Esophagus muscularis mucosa (tissue), 4 donors: ENCODE measurements at places on chromosomes 6 and 20. TPM values are rescaled to one million over a fixed set of nuclear protein-coding genes. Genes with fewer than 3 reads are reported as not detected.
A peak's percentile ranks its signal among the peaks of the same experiment; 100 is the strongest.

- no peak for DNase-seq
Measured at GRCh38 chr6:42441697-42442081, 10.0 kb downstream of the TRERF1 start.

NINL gene
- total RNA-seq, result 3.0 TPM

GRCh38 chr6:73078333-73078862, 146.9 kb downstream of the KHDC1L start:
- DNase-seq, result no peak

DNA sequence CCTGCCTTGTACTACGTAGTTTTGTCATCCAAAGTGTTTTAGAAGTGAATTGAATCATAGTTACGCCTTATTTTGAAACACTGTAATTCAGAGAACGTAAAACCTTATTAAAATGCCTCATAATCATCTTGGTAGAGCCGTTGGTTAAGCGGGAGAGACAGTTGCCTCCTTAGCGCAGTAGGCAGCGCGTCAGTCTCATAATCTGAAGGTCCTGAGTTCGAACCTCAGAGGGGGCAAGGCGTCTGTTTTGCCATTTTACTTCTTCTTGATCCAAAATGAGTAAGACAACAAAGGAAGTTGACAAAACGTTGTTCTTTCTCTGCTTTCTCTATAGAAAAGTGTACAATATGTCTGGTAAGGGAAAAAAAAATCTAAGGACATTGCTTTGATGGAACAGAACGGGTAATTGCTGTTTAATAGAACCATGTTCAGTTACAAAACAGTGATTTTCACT, 20.7 kb upstream of the TRIM27 start:
- DNase-seq, result no peak

SPATS1 gene
- not detected for total RNA-seq

- no peak for DNase-seq
Measured at GRCh38 chr6:3402310-3403237, 54.3 kb downstream of the SLC22A23 start.

ENPP4 gene
- 19.0 TPM for total RNA-seq

KIF13A gene
- 63.8 TPM for total RNA-seq

CST5 gene
- 1.4 TPM for total RNA-seq

- DNase-seq, result no peak
Measured at GRCh38 chr20:3924304-3925112, 35.3 kb downstream of the PANK2 start.

DNA sequence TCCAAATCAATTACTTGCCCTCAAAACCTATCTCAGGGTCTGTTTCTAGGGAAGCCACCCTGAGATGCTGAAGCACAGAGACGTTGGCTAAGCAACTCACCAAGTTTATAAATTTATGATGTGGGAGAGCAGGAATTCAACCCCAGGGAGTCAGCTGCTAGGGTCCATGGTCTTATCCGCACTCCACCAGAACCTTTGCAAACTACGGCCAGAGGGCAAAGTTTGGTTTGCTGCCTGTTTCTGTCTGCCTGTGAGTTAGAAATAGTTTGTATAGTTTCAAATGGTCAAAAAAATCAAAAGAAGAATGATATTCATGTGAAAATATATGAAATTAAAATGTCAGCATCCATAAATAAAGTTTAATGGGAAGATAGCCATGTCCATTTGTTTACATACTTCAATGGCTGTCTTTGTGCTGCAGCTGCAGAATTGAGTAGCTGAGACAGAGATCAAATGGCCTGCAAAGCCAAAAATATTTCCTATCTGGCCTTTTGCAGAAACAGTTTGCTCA, 83.7 kb upstream of the ZFP64 start:
- no peak for DNase-seq

- no peak for DNase-seq
Measured at GRCh38 chr6:52180787-52181558, 5.2 kb upstream of the IL17A start.

ZNFX1 gene
- total RNA-seq, result 41.1 TPM

DNA sequence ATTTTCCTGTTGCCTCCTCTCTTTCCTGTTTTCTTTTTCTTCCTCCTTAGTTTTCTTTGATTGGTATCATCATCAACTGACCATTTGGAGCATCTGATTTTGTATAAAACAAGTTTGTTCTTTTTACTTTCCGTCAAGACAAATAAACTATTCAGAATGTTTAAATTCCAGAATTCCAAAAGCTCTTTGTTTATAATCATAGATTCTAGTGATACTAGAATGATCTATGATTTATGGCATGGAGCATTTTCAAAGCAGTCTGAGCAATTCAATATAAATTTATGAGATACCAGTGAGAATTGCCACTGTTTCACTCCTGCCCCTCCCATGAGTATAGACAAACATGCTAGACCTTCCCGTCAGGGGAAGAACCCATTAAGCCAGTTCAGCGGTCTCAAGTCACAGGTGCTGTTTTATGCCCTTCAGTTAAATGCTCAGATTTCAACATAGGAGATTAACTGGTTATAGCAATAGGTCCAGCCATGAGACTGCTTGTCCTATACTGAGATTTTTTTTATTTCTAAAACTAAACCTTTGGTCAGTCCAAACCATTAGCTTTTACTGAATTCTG, 60.7 kb downstream of the GRIK2 start:
- DNase-seq, result no peak

- no peak for DNase-seq
Measured at GRCh38 chr6:88535306-88535705, 369.2 kb upstream of the CNR1 start.

FAM162B gene
- total RNA-seq, result 14.7 TPM

DNA sequence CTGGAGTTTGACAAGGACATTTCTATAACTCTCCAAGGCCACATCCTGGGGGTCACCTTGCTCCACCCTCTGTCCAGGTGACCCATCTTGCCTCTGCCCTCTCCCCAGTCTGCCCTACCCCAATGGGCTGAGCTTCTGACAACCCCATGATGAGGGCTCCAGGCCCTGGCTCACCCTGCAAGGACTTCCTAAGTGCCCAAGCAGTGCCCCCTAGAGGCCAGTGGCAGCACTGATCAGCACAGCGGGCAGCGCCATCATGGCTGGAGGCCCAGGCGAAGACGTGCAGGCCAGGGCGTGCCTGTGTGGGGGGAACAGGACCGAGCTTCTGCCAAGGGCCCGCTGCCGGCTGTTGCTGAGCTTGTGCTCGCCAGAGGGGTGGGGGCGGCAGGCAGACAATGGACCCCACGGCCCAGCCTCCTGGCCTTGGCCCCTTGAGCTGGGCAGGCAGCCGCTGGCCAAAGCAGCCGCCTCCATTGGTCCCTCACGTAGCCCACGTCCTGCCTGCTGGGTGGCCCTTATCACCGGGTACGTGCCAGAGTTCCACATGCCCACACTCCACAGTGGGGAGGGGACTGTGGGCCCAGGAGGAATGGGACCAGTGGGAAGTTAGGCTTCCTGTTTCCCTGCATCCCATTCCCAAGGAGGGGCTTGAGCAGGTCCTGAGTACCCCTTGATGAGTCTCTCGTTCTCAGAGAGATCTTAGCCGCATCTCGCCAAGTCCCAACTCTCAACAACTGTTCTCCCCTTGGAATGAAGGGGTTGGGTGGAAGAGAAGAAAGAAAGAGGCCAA, 64.3 kb downstream of the MRPL14 start:
- no peak for DNase-seq

GRCh38 chr20:34175879-34176278, 63.8 kb upstream of the EIF2S2 start:
- DNase-seq, result no peak

SUMO4 gene
- total RNA-seq, result 2.1 TPM

GRCh38 chr6:136424901-136425300, 125.3 kb downstream of the MAP7 start:
- no peak for DNase-seq

SOBP gene
- total RNA-seq, result 44.1 TPM

- DNase-seq, result no peak
Measured at GRCh38 chr6:48670546-48670945, 559.5 kb upstream of the PTCHD4 start.

GRCh38 chr20:51960047-51960675, 157.8 kb upstream of the SALL4 start:
- DNase-seq, result no peak

OLIG3 gene
- 0.32 TPM for total RNA-seq

NRSN1 gene
- total RNA-seq, result 0.11 TPM

- no peak for DNase-seq
Measured at GRCh38 chr6:69918813-69919475, 52.6 kb downstream of the COL19A1 start.

TBX18 gene
- total RNA-seq, result 11.8 TPM

GRCh38 chr20:38450412-38450975, 15.4 kb upstream of the SNHG17 start:
- DNase-seq, result no peak

DNA sequence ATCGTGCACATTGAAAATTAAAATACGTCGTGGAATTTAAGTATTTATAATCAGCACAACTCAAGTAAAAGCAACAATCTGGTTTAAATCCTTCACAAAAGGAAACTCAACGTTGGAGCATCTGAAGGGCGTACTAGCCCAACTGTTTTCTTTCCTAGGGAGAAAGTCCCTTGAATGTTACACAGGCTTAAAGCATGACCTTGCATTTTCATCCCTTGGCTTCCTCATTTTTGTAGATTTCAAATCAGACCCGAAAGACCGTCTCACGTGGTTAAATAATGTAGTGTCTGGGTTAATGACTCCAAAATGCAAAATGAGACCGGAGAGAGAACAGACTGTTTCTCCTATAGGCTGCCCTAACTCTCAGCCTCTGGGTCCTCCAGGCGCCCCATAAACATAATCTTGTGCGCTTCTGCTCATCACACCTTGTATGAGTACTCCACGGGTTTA, 249.2 kb upstream of the RREB1 start:
- no peak for DNase-seq

SCRT2 gene
- not detected for total RNA-seq

- DNase-seq, result no peak
Measured at GRCh38 chr20:40673442-40673841, 15.6 kb downstream of the MAFB start.

STMND1 gene
- total RNA-seq, result not detected

NHSL1 gene
- 15.6 TPM for total RNA-seq

- no peak for DNase-seq
Measured at GRCh38 chr6:134071846-134072245, 19.4 kb upstream of the SLC2A12 start.

- no peak for DNase-seq
Measured at GRCh38 chr6:149881066-149881766, 16.7 kb downstream of the RAET1E start.

- no peak for DNase-seq
Measured at GRCh38 chr6:150083839-150084238, 14.9 kb upstream of the ULBP3 start.

DNA sequence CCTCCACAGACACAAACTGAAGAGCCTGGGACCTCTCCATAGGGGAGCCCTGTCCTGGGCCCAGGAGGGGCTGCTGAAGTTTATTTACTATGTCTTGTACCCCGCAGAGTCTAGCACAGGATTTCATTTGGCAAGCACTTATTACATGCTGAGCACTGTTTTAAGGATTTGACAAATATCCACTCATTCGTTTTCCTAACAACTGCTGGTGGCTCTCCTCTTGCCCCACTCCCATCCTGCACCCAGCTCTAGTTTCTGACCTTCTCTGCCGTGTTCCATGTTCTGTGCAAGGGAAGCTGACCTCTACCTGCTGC, 127.0 kb upstream of the MAFB start:
- DNase-seq, result no peak

DNA sequence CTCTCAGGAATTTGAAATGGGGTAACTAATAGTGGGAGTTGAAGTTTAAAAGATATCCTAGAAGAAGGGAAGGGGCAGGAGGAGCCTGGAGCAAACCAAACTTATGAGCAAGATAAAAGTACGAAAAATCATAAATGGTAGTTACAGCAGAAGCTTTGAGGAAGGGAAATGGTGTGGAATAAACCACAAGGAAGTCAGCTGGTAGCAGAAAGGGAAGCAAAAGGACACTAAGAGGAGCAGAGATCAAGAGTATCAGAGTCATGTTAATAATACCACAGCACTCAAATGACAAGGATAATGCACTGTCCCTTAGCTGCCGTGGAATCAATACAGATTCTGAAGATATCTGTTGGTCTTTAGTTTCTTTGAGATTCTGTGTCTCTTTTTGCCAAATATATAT, 44.9 kb upstream of the CCDC28A start:
- DNase-seq, result peak; percentile 14

DNA sequence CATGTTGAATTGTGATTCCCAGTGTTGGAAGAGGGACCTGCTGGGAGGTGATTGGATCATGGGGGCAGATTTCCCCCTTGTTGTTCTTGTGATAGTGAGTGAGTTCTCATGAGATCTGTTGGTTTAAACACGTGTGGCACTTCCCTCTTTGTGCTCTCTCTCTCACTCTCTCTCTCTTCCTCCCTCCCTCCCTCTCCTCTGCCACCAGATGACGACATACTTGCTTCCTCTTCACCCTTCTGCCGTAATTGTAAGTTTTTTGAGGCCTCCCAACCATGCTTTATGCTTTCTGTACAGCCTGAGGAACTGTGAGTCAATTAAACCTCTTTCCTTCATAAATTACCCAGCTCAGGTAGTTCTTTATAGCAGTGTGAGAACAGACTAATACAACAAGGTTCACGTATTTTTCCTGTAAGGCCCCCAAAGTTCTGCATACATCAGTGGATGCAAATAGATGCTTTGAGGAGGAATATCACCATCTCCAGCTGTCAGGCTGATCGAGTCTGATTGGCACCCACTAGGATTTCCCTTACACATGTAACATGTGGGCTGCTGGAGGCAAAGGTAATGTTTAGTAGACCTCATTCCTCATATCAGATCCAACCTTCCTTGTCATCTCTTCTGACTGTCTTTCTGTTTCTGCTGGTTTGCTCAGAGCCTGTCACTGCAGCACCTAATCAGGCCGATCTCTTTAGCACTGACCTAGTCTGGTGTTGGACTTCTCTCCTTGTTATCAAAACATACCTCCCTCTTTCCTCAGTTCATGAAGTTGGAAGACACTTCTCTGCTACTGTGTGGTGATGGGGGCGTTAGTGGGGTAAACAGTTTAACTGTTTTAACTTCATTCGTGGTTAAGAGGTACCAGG, 54.3 kb upstream of the BACH2 start:
- DNase-seq, result no peak

NQO2 gene
- total RNA-seq, result 29.9 TPM

DNA sequence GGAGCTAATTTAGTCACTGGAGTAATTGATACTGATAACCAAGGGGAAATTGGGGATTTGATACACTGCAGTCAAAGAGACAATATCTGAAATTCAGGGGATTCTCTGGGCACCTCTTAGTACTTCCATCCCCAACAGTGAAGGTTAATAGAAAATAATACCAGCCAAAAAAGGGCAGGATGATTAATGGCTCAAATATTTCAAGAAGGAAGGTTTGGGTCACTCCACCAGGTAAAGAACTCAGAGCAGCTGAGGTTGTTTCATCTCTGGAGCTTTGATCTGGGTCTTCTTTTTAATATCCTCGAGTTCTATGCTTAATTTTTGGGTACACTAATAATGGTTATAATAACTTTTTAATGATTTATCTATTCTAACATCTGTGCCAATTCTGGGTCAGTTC, 70.8 kb downstream of the CDKAL1 start:
- DNase-seq, result no peak

- no peak for DNase-seq
Measured at GRCh38 chr6:117354671-117355070, 71.1 kb downstream of the ROS1 start.

- peak; percentile 96 for DNase-seq
Measured at GRCh38 chr6:36735110-36736071, 37.8 kb downstream of the RAB44 start.
